T-helper 2 cell treated with Interferon-gamma antibody and Interleukin-4, amounts not matched to agents 5 μg/mL and 100 μg/mL, for 36 hours (primary cell): ENCODE measurements at places on chromosomes 1 and 21.

DNA sequence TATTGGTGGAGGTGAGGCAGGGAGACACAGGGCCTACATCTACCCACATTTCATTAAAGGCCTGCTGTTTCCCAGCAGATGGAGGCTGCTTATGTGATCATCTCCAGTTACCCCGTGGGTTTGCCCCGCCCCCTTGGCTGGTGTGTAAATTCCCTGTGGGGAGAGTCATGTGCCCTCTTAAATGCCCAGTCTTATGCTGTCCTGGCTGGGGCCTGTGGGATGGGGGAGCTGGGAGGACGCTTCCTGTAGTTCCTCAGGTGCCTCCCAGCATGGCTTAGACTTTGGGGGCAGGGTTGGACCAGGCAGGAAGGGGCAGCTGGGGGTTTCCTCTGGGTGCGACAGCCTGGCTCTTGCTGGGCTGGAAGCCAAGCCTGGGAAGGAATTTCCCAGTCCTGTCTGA lies 15.5 kb upstream of the CITED4 start:
- DNase-seq: no peak

GRCh38 chr1:42172381-42173133 lies 8.0 kb upstream of the GUCA2A start:
- no peak for DNase-seq

DNA sequence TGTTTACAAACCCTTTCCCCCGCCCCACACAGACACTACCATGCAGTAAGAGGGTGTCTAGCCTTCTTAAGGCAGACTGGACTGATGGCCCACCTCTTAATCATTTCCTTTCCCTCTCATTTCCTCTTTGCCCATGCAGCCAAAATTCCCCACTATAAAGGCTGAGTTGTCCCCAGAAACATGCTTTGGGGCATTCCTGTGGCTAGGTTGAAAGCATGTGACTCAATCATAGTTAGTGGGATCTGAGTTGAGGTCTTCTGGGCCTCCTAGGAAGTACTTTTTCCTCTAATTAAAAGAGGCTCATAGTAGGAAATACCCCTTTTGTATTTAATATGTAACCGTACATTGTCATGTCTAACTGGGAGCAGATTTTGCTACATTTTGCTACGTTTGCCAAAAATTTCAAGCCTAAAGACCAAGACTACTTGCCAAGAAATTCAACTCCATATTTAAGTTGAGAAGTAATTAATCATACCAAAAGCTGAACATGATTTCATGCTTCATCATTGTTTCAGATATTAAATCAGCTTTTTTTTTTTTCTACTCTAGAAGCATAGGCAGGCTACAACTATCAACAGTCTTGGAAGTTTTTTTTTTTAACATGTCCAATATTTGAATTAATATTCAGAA lies 174.7 kb downstream of the ADGRL4 start:
- DNase-seq: no peak

- no peak for DNase-seq
These were observed 55.3 kb downstream of the APP start for GRCh38 chr21:26115305-26115704.

- no peak for DNase-seq
These were observed 139.5 kb downstream of the ZNF326 start for GRCh38 chr1:90134175-90134955.

GRCh38 chr21:42113926-42114409 lies 42.9 kb downstream of the UMODL1 start:
- DNase-seq: no peak

GRCh38 chr1:184951788-184952187 lies 22.5 kb downstream of the NIBAN1 start:
- DNase-seq: no peak

DNA sequence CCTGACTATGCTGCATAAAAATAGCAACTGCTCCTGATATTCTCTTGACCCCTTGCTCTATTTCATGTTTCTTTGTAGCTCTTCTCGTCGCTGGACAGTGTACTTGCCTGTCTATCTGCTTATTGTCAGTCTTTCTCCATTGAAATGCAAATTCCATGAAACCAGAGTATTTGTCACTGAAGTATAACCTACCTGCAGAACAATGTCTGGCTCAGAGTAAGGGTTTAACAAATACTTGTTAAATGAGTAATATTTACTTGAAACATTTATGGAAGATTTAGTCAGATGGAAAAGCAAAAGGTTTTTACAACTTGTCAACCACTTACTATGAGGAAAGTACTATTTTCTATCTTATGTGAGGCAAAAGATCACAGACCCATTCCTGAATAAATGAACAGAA lies 19.9 kb upstream of the ERICH3 start:
- DNase-seq: no peak

DNA sequence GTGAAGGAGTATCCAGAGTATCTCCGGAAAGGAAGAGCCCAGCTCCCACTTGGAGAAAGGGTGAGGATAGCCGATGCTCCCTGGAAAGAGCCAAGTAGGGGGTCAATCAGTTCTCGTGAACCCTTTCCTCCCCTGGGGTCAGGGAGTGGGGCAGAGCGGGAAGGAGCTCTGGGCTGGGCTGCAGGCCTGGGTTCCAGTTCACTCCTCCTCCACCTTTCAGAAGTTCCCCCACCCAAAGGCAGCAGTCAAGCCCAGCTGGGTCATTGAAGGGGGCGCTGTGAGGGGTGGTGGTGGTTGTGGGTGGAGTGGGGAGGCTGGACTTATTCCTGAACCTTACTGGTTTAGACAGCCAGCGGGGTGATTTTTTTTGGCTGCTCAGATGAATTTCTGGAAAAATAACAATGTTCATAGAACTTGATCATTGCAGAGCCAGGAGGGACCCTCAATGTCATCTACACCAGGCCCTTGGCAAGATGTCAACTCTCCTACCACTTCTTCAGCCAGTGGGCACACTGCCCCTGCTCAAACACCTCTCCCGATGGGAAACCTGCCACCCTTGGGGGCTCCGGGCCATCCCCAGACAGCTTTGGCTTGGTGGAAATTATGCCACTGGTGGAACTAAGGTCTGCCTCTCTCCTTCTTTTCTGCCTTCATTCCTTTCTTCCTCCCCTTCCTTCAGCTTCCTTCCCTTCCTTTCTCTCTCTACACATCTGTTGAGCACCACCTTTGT lies 235.8 kb downstream of the TRABD2B start:
- DNase-seq: no peak

DNA sequence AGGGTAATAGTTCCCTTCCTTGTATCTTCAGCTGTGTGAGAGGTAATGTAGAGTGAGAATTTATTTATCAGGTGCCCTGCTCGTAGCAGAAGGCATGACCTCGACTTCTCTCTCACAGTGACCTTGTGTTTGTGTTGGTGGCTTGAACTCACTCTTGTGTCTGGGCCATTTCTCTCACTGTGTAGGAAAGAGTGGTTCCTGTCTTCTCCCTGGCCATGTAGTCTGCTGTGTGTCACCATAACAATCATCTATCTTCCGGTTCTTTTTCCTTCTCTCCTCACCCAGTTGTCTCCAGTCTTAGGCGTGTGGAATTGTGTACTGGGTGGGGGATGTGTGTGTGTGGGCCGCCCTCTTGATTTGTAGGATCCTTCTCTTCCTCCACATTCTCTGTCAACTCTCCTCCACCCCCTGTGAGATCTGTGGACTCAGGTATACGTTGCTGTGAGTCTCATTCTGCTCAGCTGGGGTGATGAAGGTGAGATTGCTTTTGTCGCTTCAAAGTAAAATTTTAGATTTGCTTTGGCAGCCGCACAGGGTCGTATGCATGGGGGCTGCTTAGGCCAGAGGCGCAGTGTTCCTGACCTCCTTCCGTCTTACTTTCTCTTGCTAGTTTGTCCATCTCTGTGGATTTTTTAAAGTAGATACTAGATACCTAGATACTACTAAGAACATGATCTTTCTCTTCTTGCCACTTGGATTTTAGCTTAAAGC lies 31.6 kb downstream of the MAPKAPK2 start:
- DNase-seq: no peak

- DNase-seq: no peak
These were observed 156.5 kb downstream of the SLC45A1 start for GRCh38 chr1:8474369-8474768.
